ENCODE measurements at places on chromosomes 2 and 18.

- DNase-seq, result no peak
These were observed 28.8 kb upstream of the FBXO11 start for GRCh38 chr2:47935071-47935470.

DNA sequence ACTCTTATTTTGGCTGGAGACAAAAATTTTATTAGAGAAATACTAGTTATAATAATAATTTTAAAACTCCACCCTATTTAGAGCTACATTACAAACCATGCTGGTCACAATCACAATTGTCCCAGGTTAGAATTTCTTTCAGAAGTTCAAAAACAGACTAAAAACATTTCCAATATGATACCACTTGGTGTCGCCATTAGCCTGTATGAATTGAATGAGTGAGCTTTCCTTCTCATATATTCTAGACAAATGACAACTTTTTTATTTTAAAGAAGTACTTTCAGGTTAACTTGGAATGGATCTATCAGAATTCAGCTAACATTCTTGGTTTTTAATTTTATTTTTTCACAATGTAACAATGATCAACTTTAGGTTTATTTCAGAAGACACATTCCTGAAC, 48.0 kb downstream of the SERPINB8 start:
- no peak for DNase-seq

DNA sequence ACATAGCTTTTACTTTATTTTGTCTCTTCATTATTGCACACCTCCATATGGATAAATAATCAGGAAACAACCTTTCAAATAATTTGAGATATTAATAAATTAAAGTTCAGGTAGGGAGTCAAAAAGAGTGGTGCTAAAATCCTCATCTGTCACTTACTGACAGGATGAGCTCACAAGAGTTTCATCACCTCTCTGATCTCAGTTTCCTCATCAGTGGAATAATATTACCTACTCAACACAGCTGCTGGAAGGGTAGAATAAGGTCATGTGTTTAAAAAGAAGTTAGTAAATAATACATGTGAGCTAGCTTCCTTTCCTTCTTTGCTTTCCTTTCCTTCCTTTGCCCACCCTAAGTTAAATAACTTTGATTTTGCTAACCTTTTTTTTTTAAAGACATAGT, 61.9 kb downstream of the RDH14 start:
- DNase-seq, result no peak

- no peak for DNase-seq
These were observed 7.8 kb downstream of the XDH start for GRCh38 chr2:31406593-31407385.

DNA sequence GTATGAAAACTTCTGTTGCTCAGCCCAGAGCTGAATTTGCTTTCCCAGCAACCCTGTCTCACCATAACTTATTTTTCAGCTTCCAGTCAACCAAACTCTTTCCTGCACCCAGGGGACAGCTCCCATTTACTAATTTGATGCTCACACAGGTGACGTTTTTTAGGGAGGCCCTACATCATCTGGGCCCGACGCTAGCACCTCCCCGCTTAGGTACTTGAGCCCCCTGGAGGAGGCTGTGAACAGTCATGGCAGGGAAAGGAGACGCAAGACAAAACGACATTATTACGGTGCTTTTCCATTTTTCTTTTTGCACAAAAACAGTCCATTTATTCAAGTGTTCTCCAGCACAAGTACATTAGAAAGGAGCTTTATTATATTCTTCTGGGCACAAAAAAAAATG, 59.2 kb upstream of the POMC start:
- no peak for DNase-seq

DNA sequence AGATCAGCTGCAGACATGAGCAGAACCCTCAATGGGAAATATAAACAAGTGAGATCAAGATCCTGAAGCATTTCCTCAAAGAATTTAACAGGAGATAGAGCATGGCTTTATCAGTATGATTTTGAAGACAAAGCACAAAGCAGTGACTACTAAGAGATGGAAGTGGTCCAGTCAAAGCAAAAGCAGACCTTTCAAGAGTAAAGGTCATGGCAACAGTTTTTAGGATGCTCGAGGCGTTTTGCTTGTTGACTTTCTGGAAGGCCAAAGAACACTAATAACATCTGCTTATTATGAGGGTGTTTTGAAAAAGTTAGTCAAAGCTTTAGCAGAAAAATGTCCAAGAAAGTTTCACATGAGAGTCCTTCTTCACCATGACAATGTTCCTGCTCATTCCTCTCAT, 128.5 kb downstream of the KCNE4 start:
- DNase-seq, result no peak

GRCh38 chr2:227615906-227616305, 1.3 kb upstream of the SCYGR3 start:
- no peak for DNase-seq

GRCh38 chr2:119156891-119157773, 1.4 kb downstream of the C1QL2 start:
- DNase-seq, result no peak

- DNase-seq, result no peak
These were observed 48.9 kb downstream of the CHST9 start for GRCh38 chr18:27136208-27136535.

DNA sequence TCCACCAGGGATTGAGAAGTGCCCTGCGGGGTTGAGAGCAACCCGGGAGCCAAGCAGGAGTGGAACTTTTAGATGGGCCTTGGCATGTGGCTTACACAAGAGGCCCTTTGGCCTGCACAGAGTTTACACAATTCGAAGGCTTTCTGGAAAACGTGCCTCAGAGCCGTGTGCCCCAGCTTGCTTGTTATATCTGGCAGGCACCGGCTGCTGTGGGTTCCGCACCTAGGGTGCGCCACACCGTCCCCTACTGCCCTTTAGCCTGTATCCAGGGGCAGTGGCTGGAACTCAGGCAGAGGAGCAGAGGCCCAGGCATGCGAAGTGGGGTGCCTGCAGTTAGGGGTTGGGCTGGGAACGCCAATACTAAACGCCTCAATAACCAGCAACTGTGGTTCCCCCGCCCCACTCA, 32.9 kb upstream of the EDAR start:
- DNase-seq, result no peak

DNA sequence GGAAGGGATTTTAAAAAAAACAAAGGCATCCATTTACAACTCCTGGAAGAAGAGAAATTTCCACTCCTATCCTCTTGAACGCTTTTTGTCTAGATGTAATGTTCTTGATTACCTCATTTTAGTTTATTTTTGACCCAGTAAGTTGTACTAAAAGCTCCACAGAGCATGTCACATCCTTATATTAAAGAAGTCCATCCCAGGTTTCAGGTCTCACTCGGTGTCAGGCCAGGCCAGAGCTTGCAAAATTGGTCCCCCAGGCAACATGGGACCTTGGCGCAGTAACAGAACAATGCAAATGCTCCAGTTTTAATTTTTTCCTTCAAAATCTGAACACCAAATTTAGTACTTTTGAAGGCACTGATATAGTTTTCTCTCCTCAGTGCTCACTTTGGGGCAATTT, 218.4 kb upstream of the REV1 start:
- no peak for DNase-seq

- no peak for DNase-seq
These were observed 106.5 kb downstream of the PIGN start for GRCh38 chr18:62080172-62080900.

GRCh38 chr18:12944709-12945108, 3.1 kb upstream of the SEH1L start:
- no peak for DNase-seq

DNA sequence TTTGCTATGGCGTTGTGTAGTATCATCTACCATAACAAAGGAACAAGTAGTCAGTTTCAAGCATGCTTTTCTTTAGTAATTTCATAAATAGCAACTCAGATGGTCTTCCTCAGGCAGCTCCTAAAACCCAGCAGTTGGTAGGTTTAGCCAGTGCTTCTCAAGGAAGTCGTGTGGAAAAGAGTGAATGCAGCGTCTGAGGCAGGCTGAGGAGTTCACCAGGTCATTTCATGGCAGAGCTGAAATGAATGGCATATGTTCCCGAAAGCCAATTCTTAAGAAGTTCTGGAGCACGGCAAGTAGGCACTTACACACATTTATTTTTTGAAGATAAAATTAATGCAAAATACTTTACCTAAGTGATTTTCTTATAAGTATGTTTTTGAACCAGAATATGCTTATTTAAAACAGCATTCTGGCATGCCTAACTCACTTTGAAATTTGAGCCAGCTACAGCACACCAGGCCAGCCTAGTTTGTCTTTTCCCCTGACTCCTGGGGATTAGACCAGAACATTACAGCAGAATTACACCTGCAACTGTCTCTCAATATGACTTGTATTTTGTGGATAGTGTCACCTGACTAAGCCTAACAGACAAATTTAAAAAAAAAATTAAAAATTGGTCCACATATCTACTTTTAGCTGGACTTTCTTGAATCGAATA, 62.2 kb downstream of the OSBPL6 start:
- no peak for DNase-seq

DNA sequence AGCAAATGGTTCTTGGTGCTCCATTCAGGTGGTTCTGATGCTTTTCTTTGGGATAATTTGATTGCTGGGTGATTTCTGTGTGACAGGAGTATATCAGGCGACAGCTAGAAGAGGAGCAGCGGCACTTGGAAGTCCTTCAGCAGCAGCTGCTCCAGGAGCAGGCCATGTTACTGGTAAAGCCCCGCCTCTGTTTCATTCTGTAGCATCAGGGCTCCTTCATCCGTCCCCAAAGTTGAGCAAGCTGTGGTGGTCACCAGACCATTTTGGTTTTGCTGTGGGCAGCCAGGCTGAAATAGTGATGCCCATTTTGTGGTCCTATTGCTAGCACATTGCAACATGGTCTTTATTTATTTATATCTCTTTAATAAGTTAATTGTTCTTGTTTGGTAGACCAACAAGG, 132.8 kb upstream of the IL1R2 start:
- no peak for DNase-seq

GRCh38 chr2:144390424-144391020, 129.4 kb downstream of the ZEB2 start:
- DNase-seq, result no peak

DNA sequence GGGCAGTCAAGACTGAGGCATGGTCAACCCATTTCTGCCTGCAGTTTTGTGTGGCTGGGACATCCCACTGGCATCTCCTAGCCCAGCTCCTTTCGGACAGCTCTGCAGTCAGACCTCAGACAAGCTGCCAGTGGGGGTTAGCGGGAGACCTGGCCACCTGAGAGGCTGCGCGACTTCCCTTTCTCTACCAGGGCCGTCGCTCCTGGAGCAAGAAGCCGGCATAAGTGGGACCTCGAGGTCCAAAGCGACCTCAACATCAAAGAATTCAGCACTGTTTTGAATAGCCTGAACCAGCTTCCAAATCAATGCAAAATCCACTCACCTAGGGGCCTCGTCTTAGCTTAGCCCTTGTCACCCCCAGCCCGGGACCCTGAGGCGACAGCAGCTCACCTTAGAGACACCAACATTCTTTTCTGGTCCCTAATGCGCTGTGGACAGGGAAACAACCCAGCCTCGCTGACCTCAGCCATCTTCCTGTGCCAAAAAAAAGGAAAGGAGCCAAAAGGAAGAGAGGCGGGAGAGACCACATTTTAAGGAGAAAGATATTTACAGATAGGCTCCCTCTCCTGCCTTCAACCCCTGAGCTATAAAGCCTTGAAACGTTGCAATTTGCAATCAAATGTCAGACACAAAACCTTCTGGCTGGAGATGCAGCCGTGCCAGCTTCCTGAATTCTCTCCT, 81.2 kb downstream of the GFPT1 start:
- DNase-seq, result no peak

- DNase-seq, result no peak
These were observed 114.1 kb downstream of the RIF1 start for GRCh38 chr2:151523850-151524249.

DNA sequence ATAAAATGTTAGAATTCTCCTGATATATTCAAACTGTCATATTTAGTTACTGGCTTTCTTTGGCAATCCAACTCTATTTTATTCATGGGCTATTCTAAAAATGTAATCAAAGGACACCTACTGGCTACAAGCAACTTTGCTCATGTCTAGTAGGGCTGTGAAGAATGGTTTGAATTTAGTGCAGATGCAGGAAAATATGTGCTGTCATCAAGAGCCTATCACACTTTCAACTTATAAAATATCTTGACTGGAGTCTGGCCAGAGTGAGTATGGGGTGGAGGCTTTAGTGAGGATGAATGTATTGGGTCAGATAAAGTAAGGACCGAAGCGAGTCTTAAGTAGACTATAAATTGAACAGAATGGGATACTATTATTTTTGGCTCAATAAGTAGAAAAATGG, 343.4 kb upstream of the SPRED2 start:
- DNase-seq, result no peak

GRCh38 chr2:33513480-33513879, 37.0 kb downstream of the RASGRP3 start:
- DNase-seq, result no peak

- no peak for DNase-seq
These were observed 2.3 kb downstream of the PRKD3 start for GRCh38 chr2:37322368-37322767.

DNA sequence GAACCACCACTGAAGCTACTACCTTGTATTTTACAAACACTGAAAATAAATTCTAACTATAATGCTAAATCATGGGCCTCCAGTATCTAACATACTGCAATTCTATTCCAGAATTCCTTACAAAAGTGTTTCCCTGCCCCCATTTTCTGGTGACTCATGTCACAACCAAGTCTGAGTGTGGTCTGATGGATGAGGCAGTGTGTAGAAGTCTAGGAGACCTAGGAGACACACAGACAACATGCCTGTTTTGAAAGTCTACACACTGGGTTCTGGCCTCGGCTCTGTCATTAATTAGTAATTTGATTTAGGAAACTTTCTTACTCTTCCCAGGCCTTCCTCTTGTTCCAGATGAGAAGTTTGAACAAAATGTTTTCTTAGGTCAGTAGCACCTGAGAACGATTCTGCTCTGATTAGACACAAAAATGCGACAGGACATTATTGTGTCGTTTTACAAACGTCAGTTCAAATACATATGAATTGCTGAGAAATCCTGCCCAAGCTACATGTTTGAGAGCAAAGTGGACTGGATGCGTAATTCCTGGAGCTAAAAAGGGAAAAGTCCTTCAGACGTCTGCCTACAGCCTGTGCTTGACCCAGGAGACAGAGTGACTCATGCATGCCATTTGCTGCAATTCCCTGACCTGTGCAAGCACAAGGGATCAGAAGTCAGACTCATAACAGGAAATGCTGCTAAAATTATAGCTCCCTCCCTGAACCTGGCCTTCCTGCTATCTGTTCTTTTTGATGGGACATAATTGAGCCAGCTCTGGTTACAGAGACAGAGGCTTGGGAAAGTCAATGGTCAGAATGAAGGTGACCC, 494.4 kb downstream of the SOX11 start:
- DNase-seq, result no peak

- no peak for DNase-seq
These were observed 18.5 kb upstream of the FAM171B start for GRCh38 chr2:186675380-186675779.

DNA sequence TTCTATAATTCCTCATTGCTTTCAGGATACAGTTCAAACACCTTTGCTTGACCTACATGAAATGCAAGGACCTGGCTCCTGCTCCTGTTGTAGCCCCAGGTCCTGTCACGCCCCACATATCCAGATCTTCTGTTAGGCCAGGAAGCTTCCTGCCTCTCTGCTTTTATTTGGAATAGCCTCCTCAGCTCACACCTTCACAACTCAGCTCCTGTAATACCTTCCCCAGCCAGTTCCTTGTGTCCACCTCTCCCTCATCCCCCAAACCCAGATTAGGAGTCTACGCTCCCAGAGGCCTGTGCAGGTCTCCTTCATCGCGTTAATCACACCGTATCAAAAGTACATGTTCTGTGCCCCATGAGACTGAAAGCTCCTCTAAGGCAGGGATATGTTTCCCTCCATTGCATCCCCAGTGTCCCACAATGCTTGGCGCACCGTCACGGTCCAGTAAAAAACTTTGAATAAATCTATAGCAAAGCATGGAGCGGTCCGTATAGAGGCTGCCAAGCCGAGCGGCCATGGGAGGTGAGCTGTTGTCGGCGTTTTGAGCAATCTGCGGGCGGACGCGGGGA, 371 bp downstream of the MDH1B start:
- no peak for DNase-seq

All from natural killer cell treated with Interleukin-12 subunit alpha and Interleukin-12 subunit beta and Interleukin-15 and Interleukin-18, amount 100 ng/mL, for 72 hours (primary cell).